ENCODE measurements at places on chromosomes 4 and X.

GRCh38 chr4:157221895-157222770 lies 1.6 kb downstream of the GRIA2 start:
- DNase-seq: no peak

- DNase-seq: no peak
Measured at GRCh38 chr4:71830497-71831190, 46.8 kb upstream of the GC start.

DNA sequence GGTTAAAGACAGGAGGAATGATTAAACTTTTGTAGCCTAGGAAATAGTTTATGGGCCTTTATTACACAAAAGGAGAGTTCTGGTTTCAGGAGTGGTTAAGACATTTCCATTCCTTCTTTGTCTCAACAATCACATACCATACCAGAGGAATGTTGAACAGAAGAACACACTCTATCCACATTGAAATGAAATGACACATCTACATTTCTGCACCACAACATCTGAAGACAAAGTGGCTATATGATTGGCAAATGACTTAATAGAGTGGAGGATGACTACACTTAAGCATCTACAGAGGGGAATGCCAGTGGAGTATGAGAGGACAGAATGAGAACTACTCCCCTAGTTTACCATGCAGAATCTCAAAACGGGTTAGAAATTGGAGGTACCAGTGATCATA lies 8.0 kb downstream of the CYP2U1 start:
- no peak for DNase-seq

DNA sequence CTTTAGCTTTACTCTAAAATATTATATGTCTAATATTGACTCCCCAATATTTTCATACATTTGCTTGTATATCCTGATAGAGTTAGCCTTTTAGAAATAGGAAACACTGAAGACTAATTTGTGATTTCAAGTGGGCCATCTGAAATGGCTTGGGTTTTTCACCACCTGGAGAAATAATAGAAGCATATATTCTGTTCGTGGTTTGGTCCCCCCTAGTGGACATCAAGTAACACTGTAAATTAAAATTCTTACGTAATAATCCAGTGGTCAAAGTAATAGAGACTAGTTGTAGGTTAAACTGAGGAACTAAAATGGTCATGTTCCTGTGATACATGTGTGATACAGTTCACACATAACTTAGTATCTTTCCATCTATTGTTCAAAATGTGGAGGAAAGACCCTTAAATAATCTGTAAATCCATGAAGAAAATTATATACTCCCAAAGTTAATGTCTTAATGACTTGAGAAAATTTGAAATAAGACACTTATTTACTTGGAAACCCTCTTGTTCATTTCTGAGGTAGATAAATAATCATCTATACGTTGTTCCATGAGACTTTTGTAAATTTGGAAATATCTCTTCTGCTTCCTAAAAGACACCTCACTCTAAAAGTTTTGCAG lies 79.8 kb upstream of the SMARCAD1 start:
- peak; percentile 14 for DNase-seq

DNA sequence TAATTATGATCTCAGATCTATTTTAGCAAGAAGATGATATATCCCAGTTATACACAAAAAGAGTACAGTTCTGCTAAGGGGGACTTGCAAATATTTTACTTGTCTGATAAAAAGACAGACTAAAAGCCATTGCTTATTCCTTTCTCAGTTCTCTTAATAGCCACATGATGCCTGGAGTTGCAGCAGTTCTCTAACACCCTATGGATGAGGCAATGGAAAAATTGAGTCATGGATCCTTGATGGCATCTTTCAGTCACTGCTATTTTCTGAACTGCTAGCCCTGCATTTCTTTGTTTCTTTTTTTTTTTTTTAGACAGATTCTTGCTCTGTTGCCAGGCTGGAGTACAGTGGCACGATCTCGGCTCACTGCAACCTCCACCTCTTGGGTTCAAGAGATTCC lies 1956.7 kb downstream of the C4orf33 start:
- no peak for DNase-seq

- no peak for DNase-seq
Measured at GRCh38 chrX:123626962-123627361, 105.9 kb downstream of the THOC2 start.

- DNase-seq: no peak
Measured at GRCh38 chr4:58507079-58507478, 1396.9 kb upstream of the IGFBP7 start.

- DNase-seq: no peak
Measured at GRCh38 chrX:140724736-140725135, 15.2 kb downstream of the LINC00632 start.

DNA sequence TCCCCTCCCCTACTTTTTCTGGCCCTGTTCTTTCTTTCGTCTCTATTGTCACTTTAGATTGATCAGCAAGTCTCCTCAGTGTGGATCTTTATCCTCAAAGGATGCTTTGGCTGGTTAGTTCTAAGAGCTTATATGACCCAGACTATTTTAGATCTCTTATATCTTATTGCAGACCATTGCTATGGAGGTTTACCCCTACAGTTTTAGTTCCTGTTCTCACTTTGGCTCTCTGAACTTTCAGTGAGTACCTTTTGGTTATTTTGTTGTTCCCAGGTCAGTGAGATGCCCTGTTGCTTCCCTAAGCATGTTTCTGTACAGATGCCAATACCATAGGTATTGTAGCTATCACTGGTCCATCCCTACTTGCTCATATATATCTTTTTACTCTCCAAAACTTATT lies 24.0 kb upstream of the MED14 start:
- DNase-seq: no peak

GRCh38 chrX:53056292-53056691 lies 7.7 kb downstream of the GPR173 start:
- no peak for DNase-seq

DNA sequence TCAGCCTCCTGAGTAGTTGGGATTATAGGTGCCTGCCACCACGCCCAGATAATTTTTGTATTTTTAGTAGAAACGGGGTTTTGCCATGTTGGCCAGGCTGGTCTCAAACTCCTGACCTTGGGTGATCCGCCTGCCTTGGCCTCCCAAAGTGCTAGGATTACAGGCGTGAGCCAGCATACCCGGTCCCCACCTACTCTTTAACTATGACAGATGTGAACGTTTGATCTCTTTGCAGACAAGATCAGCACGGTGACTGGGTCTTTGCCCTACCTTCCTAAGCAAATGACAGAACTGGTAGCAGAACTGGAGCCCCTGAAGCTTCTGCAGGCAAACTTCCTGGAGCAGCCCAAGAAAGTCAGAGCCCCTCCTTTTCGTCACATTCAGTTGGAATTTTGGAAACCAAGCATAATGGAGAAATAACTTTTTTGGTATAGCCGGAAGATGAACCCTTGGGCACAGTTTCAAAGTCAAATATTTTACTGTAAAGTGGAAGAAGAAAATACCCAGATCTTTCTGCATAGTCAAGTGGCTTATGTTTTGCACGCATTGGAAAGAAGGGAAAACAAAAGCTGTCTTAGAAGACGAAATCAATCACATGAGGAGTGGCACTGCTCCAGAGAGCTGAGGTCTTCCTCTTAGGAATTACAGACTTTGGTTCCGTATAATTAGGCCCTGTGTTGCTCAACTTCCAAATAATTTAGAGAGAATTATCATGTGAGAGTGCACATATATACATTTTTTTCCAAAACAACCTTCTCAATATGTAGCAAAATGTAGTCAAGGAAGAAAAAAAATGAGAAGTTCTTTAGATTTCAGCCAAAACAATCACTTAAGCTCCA lies 90.6 kb downstream of the SORBS2 start:
- DNase-seq: no peak

GRCh38 chr4:2400841-2401609 lies 17.4 kb downstream of the ZFYVE28 start:
- DNase-seq: no peak

DNA sequence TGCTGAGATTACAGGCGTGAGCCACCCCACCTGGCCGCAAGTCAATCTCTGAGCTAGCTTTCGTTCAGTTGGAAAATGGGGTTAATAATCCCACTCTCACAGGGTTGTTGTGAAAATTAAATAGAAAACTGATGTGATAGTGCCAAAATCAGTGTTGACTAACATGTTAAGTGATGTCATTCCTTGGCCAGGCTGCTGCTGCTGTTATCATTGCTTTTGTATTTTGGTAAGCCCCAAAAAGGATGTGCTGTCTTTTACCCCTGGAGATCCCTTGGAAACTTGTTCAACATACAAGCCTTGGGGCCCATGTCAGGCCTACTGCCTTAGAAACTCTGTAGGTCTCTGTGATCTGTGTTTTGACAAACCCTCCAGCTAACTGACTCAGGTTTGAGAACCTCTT lies 106.3 kb downstream of the AFF1 start:
- DNase-seq: no peak

GRCh38 chr4:40325406-40326019 lies 9.6 kb upstream of the CHRNA9 start:
- DNase-seq: peak; percentile 44

DNA sequence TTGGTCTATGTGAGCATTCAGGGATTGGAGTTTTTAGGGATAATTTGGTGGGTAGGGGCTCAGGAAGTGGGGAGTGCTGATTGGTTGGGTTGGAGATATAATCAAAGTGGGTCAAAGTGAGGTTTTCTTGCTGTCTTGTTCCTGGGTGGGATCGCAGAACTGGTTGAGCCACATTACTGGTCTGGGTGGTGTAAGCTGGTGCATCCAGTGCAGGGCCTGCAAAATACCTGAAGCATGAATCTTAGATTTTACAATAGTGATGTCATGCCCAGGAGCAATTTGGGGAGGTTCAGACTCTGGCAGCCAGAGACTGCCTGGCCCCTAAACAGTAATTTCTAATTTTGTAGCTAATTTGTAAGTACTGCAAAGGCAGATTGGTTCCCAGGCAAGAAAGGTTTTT lies 665.6 kb upstream of the PRKX start:
- no peak for DNase-seq

DNA sequence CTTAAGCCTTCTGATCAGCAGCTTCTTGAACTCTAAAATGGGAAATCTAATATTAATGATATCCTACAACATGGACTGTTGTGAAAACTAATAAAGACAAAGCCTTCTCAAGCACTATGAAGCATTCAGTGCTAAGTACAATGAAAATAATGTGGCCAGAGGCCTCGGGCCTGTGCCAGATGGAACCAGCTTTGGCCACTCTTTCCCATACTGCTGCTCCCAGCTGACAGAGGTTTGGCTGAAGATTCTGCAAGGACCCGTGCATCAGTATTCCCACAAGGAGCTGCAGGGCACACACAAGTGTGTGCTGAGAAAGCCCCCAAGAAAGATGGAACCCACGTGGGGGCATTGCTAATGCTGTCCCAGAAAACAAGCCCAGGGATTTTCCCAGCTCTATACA lies 60.5 kb upstream of the RPL34 start:
- no peak for DNase-seq

DNA sequence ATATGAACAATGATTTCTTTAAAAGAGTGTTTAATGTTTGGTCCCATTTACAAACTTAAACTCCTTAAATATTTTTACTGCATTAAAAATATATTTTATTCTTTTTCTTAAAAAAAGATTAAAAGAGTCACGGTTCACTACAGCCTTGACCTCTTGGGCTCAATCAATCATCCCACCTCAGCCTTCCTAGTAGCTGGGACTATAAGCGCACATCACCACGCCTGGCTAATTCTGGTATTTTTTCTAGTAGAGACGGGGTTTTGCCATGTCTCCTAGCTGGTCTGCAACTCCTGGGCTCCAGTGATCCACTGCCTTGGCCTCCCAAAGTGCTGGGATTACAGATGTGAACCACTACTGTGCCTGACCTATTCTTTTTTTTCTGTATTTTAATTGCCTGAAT lies 104.7 kb upstream of the TLR2 start:
- no peak for DNase-seq

GRCh38 chrX:38561951-38562719 lies 793 bp downstream of the TSPAN7 start:
- DNase-seq: no peak

DNA sequence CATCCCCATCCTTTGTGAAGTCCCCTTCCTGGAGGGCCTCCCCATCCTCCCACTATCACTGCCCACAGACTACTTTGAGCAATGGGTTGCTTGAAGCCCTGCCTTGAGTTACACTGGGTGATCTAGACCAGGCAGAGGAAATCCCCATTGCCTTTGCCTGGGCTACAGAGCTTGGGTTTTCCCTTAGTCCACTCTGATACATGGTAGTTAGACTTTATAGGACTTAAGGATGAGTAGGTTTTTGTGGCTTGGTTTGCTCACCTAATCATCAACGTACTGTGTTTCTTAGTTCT lies 56.6 kb downstream of the TMEM131L start:
- no peak for DNase-seq

GRCh38 chrX:73877687-73878086 lies 314.7 kb downstream of the CHIC1 start:
- DNase-seq: no peak

GRCh38 chr4:85474818-85475630 lies at the start of gene ARHGAP24:
Gene ARHGAP24 (plus strand): TSS chr4:85475150.
- peak; percentile 96 for DNase-seq

DNA sequence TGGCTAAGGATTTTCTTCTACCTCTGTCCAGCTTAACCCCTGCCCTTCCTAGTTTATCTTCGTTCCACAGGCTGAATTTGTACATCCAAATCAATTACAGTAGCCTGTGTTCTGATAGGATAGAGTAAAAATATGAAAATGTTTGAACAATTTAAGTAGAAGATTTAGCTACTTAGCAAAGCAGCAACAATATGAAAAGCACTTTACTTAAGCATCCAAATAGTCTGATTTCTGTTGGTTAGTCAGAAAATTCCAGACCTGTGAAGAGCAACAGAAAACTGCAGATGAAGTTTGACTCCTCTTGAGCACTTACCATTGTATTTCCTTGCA lies 2.0 kb downstream of the ARSJ start:
- no peak for DNase-seq

DNA sequence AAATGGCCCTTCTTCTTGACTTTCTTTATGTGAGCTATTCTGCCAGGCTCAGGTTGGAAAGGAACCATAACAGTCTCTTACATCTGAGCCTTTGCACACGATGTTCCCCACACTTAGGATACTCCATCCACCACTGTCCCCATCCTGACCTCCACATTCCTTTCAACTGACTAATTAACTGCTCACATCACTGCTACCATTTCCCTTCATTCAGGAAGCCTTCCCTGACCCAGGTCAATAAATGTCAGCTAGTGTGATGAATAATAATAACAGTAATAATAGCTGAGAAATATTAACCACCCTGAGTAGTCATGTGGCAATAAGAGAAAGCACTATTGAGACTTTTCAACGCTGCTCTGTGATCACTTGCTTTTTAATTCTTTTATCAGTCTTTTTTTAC lies 291.7 kb downstream of the KCNIP4 start:
- peak; percentile 59 for DNase-seq

DNA sequence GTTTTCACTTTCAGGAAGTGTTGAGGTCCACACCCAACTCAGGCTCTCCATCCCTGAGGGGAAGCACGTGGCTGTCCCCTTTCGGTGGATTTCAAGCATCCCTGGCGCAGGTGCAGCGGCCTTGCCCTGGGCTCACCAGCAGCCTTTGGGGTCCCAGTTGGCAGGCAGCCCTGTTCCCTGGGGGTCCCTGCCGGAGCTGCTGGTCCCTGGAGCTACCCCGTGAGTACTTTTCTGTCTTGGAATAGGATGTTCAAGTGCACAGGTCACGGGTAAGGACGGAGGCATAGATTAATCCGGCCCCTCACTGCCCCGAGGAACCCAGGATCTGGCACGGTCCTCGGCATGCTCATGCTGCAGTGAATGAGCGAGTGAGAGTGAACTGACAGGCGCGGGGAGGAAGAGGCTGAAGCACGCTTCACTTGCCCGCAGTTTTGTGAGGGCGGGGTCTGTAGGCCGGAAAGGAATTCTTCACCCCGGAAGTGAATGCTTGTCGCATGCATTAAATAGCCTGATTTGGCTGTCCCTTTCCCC lies 117.2 kb upstream of the FAT1 start:
- DNase-seq: no peak

GRCh38 chr4:24742335-24742734 lies 53.0 kb upstream of the SOD3 start:
- no peak for DNase-seq

Data from HFF-Myc (cell line).